ENCODE measurements at places on chromosomes 5 and 9. TPM values are rescaled to one million over a fixed set of nuclear protein-coding genes. Genes with fewer than 3 reads are reported as not detected.

The LCN9 gene
- total RNA-seq: not detected

The NSG2 gene
- 1.5 TPM for total RNA-seq

DNA sequence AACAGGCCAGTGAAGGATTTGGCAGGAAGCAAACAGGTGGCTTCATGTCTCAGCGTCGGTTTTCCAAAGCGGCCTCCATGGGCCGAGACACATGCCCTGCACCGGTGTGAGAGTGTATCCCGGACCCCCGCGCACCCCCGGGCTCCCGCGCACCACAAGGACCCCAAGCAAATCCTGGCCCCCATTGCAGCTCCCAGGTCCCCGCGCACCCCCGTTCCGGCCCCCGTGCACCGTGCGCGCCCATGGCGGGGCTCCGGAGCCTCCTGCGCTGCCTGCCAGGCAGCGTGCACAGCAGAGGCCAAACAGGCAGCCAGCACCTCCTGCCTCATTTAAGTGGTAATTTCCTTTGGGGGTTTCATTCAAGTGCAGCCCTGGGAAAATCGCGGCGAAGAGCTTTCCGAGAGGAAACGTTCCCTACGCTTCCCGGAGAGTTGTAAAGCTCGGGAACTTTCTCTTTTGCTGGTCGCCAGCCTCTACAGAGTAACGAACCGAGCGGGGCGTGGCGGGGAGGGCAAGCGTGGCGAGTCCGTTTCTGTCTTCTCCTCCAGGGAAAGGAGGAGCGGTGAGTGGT lies 145.5 kb upstream of the SLC24A2 start:
- no peak for DNase-seq

GRCh38 chr9:91143162-91143561 lies 218.6 kb downstream of the AUH start:
- DNase-seq: no peak

GRCh38 chr5:100832252-100833230 lies 70.5 kb downstream of the ST8SIA4 start:
- no peak for DNase-seq

DNA sequence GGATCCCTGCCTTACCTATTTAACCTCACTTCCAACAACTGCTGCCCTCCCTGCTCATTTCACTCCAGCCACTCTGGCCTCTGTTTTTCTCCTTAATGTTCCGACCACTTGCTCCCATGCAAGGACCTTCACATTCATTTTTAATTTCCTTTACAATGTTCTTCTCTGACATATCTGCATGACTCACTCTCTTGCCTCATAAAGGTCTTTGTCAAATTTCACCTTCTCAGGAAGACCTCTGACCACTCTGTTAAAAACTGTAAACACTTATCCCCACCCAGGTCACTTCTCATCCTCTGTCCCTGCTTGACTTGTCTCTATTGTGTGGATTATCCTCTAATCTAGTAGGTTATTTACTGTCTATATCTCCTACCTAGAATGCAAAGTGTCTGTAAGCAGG lies 751.2 kb downstream of the BRINP1 start:
- no peak for DNase-seq

- no peak for DNase-seq
Observed at GRCh38 chr9:96883922-96884321, 29.6 kb upstream of the ZNF782 start.

- DNase-seq: no peak
Observed at GRCh38 chr9:132869266-132869665, 8.8 kb downstream of the AK8 start.

All from cardiac septum (tissue), 1 donor.